Midbrain (tissue), 1 donor: ENCODE measurements at places on chromosomes 2 and 18.

DNA sequence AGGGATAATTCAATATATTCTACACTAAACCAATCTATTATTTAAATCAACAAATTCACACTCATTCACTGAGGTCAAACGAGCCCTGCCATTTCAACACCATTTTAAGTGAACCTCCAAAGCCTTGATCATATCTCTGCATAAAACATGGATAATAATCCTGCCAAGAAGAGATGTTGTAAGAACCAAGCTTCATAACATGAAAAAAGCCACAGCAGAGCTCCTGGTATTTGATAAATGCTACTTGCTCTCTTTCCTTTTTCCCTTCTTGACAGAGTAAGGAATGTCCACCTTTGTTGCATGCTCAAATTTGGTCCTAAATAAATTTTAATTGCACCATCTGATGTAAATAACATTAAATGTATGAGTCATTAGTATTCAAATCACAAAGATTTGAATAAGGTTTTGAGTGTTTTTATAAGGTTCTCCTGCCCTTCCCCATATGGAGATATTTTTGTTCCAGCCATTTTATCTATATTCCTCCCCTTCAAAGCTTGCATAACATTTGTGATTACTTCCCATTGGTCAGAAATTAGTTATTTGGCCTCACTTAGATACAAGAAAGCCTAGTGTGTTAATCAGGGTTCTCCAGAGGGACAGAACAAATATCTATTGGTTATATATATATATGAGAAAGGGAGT lies 318.8 kb downstream of the RND3 start:
- DNase-seq, result no peak

DNA sequence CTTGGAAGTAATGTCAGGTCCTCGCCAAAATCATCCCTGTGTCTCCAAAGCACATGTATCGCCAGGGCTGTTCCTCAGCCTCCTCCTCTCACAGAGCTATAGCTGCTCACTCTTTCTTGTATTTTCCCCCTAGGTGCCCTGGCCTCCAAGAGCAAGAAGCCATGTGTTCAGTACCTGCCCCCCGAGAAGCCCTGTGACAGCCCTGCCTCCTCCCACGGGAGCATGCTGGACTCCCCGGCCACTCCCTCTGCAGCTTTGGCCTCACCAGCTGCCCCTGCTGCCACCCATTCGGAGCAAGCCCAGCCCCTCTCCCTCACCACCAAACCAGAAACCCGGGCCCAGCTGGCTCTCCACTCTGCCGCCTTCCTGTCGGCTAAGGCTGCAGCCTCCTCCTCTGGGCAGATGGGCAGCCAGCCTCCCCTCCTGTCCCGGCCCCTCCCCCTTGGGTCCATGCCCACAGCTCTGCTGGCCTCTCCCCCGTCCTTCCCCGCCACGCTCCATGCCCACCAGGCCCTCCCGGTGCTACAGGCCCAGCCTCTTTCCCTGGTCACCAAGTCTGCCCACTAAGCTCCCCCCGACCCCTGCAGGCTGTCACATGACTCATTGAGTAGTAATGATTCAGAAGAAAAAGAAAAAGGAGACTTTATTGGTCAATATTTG lies 18.8 kb downstream of the TGOLN2 start:
- peak; percentile 46 for DNase-seq

GRCh38 chr2:138722316-138722715 lies 57.9 kb downstream of the NXPH2 start:
- no peak for DNase-seq

DNA sequence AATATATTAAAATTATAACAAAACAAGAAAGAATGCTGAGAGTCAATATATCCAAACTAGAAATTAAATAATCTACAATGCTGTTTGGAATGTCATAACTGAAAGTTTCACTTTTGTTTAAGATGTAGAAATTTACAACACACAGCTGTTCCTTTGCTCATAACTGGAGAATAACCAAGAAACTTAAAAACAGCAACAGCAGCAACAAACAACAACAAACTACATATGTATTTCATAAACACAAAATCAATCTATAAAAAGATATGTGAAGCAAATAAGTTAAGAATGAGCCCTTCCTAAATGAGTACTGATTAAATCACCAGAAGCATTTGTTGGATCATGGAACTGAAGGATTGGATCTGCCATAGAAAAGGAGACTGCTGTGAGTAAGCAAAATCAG lies 456.5 kb upstream of the ZNF804A start:
- no peak for DNase-seq

DNA sequence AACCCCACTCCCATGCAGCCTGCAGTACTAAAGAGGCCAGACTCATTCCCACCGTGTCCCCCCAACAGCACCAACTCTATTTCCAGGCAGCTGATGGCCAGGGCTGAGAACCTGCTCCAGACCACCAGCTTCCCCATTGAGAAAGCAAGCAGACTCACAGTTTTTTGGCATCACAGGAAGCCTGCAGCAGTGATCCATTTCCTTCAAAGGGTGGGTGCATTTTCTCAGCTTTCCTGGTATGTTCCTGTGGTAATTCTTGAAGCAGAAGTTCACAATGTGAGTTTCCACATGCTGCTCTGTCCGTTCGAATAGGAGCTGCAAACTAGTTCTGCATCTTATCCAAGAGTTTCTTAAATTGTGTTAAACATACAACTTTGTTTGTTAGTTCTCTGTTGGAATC lies 1249.6 kb upstream of the FAM98A start:
- DNase-seq, result no peak

GRCh38 chr18:37502036-37502435 lies 63.6 kb downstream of the CELF4 start:
- DNase-seq, result no peak

DNA sequence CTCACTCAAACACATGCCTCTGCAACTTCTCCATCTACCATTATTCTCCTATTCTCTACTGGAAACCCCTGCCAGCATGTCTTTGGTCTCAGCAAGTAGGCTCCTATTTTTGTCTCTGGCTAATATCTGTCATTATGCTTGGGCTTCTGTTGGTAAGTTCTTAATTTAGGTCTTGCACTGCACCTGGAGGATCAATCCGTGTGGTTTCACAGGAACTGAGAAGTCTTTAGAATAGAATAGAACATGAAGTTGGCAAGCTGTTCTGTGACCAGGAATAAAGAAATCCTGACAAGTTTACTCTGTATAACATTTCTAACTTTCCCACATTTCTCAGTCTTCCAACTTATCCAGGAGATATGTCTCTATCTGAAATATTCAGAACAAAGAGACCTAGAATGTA lies 219.5 kb upstream of the GYPC start:
- DNase-seq, result no peak

DNA sequence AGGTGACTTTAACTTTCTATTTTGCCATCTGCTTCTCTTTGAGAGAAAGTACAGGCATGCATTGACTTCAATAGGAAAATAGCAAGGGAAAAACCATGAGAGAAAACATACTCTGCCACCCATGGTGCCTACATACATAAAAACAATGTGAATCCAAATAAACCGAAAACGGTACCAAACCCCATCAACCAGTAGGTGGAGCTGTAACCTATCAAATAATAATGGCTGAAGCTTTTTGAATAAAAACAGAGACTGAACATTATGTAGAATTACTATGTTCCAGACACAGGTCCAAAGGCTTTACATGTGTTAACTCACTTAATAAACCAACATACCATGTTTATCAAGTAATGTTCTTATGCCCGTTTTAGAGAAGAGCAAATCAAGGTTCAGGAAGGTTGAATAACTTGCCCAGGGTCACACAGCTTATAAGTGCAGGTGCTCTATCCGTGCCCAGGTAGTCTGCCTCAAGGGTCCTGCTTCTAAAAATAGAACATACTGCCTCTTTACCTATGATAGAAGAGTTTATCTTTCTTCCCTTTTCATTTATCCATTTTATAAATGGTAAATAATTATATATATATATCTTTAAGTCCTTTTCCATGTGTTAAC lies 293.9 kb upstream of the SYT4 start:
- DNase-seq, result peak; percentile 66

DNA sequence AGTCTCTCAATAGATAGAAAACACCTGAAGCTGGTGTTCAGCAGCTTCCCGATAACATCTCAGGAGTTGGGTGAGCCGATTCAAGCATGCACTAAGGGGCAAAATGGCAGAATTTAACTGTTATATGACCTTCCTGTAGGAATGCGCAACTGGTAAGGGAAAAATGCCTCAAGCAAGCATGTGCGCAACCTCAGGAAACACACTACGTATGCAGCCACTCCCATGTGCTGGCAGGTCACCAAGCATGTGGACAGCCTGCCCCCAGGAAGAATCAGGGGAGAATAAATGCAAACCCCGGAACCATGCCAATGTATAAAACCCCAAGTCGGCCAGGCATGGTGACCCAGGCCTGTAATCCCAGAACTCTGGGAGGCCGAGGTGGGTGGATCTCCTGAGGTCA lies 645.6 kb downstream of the NYAP2 start:
- no peak for DNase-seq
